ENCODE measurements at places on chromosomes 12 and 14.

DNA sequence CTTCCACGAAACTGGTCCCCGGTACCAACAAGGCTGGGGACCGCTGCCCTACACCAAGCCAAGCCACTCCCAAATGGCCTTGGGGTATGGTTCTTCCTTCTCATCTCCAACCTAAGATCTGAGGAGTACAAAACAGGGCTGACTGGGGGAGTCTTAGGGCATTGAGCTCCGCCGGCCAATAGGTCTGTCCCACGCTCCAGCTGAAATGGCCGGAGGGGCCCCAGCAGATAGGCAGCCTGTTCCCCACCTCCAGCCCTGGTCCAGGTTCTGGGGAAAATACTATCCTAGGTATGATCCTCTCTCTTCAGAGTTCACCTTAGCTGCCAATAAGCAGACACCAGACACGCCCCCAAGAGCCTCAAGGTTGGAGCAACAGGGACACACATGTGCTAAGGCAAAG lies 90.2 kb downstream of the ACTN1 start:
- peak; percentile 29 for DNase-seq

DNA sequence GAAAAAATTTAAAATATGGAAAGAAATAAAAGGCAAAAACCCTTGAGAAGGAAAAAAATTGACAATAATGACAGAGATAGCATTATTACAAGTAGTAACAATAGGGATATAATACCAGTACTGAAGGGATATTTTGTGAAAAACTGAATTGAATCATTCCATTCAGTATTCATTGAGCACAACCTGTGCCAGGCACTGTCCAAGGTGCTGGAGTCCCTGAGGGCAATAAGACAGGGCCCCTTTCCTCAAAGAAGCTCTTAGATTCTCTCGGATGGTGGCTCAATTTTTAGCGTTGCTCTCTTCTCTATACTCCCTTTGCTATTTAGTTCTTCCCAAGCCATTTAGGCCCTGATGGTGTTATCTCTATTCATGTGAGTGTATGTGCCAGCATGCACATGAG lies 34.3 kb upstream of the GAS2L3 start:
- DNase-seq = peak; percentile 41

DNA sequence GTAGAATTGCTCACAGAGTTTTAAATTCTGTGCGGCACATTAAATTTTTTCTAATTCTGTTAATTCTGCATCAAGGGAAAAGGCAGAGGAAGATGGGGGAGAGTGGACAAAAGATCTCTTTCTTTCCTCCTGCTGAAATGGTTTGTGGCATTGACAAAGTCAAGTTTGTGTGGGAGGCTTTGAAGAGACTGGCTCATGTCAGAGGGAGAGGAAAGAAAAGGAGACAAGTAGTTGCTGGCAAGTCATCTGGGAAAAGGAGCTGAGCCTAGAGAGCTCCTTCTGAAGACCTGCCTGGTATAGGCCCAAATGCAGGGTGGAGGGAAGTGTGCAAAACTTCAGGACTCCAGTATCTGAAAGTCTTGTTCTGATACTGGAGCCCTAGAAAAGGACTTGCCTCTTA lies 36.3 kb downstream of the TTLL5 start:
- no peak for DNase-seq

DNA sequence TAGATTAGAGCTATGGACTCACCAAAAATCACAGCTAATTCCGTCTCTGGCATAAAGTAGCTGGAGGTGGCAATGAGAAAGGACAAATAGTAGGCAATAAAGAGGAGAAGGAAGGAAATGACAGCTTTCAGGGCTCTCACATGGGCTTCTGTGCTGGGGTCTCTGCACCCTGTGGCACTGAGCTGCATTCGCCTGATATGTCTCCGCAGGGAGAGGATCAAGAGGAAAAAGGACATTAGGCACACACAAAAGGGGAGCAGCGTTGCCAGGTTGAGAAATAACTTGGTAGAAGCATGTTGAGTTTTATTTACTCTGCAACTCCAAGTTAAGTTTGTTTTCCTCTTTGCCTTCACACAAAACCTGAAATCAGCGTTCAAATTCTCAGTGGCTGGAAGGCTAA lies 686 bp downstream of the TAS2R7 start:
- no peak for DNase-seq

GRCh38 chr14:69772082-69773017 lies 5.4 kb downstream of the SRSF5 start:
- DNase-seq = no peak

- DNase-seq = no peak
Measured at GRCh38 chr12:130236446-130236845, 74.2 kb downstream of the FZD10 start.

DNA sequence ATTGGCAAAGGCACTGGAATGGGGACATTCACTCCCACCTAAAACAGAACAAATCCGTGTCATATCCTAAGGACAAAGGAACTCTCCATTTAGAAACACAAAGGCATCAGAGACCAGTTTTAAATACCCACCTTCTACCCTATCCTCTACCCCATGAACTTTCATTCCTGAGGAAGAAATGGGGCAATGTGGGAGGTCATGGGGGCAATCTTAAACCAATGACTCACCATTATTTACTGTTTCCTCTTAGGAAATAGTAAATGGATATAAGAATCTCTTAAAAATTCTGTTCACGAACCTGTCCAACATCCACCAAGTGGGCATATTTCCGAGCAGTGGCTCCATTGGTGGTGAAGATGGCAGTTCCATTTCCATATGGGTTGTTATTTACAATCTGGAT lies 19.4 kb downstream of the ALDH6A1 start:
- DNase-seq = peak; percentile 58

GRCh38 chr14:68426661-68427549 lies 366.0 kb downstream of the ZFP36L1 start:
- DNase-seq = no peak

DNA sequence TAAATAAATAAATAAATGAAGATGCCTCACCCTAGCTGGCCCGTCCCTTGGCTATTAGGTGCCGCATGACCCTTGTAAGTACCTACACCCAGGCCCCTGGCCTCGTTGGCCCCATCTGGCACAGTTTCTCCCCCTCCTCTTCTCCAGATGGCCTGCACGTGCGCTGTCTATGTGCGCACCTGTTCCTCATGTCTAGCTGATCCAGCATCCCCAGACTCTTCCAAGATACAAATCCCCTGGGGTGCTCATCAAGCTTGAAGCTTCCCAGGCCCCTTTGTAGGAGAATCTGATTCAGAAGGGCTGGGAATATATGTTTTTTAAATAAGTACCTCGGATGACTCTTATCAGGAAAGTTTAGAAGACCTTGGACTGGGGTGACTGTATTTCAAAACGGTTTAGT lies 133.3 kb downstream of the CHST11 start:
- DNase-seq = no peak

- no peak for DNase-seq
Measured at GRCh38 chr12:25652371-25652770, 99.3 kb upstream of the LMNTD1 start.

DNA sequence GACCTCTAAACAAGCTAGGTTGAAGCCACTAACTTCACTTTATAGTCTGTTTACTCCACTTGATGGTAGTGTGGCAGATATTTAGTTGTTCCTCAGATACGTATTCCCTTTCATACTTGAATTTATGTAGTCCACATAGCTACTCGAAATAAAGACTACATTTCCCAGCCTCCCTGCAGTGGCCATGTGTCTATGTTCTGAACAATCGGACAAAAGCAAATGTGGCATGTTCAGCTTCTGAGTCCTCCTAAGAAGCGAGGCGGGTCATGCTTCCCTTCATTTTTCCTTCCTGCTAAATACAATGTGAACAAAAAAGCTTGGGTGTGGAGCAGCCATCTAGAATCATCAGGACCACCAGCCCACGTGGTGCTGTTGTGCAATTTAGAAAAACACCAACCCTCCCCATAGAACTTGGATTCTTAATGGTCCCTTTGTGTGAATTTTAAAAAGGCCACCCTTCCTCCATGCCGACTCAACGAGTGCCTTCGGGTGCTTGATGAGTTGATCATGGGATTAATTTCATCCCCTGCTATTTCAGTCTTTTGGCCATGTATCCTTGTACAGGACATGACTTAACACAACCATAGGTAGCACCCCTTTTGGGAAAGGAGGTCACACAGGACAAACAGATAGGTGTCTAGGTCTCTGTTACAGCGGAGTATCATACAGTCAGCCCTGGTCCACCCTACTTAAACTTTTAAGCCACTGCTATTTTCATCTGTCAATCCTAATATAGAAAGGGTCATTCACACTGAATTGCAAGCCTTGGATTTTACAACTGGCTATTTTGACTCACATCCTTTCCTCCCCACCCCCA lies 60.7 kb downstream of the ZFC3H1 start:
- no peak for DNase-seq

DNA sequence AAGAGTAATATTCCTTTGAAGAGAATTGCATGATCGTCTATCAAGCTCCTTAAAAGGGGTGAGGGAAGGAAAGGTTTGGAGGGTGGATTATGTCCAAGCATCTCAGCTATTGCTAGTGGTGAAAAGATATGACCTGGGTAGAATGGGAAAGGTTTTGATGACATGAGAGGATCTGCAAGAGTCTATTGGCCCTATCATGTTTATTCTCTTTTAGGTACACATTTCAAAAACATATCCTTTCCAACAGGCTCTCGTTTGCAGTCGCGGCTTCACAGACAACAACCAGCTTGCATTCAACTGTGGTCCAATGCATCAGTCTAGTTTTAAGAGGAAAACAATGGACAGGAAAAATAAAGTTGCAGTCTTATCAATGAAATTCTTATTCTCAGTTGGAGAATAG lies 17.1 kb downstream of the FOXG1 start:
- no peak for DNase-seq

- DNase-seq = no peak
Measured at GRCh38 chr12:83920821-83921547, 991.6 kb downstream of the SLC6A15 start.

DNA sequence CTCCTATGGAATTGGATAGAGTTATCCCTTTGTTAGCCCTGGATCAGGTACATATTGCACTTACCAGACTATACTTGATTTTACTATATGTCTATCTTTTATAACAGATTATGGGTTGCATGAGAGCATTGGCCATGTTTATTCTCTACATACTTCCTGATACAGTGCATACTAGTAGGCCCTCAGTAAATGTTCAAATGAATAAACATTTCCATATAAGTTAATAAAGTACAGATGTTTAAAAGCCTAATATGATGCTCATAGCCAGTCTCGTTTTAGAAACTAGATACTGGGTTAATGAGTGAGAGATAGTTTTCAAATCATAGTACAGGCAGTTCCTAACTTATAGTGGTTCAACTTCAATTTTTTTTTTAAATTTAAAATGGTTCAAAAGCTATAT lies 39.5 kb upstream of the TOMM20L start:
- DNase-seq = no peak

DNA sequence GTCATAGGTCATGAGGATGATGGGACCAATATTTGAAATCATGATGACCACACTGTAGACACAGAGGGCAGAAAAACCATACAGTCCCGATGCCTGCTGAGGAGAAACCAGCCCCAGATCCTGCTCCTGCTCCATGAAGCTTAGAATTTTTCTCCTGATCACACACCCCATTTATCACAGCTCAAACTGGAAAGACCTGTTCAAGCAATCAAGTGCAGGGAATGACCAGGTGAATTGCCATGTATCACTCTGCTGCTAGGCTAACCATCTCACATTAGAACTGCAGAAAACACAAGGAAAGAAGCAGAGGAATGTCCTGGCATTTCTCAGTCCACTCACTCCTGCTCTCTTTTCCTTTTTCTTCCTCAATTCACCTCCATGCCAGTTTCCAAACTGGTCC lies 18.1 kb downstream of the MANSC1 start:
- DNase-seq = no peak

DNA sequence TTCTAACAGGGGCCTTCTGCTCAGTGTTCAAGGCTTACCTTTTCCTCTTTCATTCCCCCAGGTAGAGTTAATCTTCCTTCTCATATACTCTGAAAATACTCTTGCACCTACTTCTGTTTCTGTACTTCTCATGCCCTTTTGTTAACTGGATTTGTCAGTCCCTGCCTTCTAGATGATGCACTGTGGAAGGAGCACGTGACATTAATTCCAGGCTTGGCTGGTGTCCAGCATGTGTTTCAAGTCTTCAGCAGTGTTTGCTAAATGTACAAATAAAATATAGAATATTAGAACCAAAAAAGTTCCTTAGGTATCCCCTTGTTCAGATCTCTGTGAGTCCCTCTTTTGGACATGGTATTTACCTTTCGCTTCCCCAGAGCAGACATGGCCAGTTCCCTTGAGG lies 27.9 kb upstream of the EVL start:
- peak; percentile 85 for DNase-seq

- peak; percentile 35 for DNase-seq
Measured at GRCh38 chr12:67269633-67270573, 745 bp downstream of the CAND1 start.

Measured in iris pigment epithelial cell (primary cell).